Activated CD4-positive, alpha-beta T cell treated with anti-CD3 and anti-CD28 coated beads for 1 hour (primary cell): ENCODE measurements at places on chromosomes 1 and 21.

DNA sequence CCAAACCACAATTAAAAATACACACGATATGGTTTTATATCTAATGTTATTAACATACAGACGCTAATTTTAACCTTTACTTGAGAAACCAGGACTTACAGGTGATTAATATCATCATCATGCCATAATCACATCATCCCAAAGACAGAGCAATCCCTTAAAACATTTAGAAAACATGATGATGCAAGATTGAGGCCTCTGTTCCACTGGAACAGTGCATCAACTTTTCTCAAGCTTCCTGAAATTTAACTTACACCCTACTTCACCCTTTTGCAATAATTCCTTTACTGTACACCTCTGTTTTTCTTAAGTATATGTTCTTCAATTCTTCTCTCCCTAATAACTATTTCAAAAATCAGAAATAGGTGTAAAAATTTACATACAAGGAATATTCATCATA lies 38.1 kb downstream of the KDM5B start:
- no peak for DNase-seq

- DNase-seq: no peak
Measured at GRCh38 chr1:111880881-111881837, 108.3 kb downstream of the KCND3 start.

DNA sequence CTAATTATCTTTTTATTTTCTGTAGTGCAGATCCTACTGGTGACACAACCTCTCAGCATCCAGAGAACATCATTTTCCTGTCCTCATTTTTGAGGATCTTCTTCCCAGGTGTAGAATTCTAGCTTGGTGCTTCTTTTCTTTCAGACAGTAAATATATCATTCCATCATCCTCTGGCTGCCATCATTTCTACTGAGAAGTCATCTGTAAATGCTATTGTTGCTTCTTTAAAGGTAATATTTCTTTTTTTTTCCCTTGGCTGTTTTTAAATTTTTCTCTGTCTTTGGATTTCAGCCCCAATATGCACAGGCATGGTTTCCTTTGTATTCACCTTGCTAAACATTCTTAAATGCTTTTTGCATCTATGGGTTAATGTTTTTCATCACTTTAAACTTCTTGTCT lies 3.3 kb upstream of the KRTAP10-9 start:
- DNase-seq: no peak

DNA sequence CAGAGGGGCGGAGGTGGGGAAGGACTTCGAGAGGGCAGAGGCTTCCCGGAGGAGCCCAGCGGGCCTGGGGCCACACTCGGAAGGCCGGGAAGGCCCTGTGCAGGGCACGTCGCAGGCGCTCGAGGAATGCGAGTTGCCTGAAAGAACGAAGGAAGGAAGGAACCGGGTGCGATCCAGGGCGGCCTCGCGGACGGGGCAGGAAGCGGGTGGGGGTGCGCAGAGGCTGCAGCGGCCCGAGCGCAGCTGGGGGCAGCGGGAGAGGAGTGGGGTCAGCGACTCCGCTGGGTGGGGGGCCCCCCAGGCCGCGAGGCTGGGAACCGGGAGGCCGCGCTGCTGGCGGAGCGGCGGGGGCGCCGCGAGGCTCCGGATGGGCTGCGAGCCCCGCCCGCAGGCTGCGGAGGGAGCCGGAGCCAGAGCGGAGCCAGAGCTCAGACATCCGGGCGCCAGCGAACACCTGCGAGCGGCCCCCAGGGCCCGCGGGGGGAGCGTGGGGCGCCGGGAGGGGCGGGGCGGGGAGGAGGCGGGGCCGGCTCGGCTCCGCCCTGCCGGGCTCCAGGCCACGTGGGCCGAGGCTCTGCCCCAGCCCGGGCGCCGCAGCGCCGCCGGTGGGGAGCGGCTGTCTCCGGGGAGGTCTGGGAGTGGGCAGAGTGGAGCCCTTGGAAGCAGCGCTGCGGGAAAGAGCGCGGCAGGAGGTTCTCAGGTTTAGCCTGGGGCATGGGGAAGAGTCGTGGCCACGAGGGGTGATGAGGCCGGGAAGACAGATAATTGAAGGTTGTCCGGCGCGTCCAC lies 4.6 kb downstream of the ID3 start:
- DNase-seq: peak; percentile 80

GRCh38 chr1:208131621-208132286 lies 112.4 kb downstream of the PLXNA2 start:
- no peak for DNase-seq

GRCh38 chr1:186149591-186149990 lies 225.5 kb downstream of the TPR start:
- DNase-seq: no peak

- no peak for DNase-seq
Measured at GRCh38 chr1:230069796-230070195, 2.8 kb downstream of the GALNT2 start.

GRCh38 chr21:37765221-37765900 lies 150.9 kb downstream of the KCNJ6 start:
- DNase-seq: no peak

DNA sequence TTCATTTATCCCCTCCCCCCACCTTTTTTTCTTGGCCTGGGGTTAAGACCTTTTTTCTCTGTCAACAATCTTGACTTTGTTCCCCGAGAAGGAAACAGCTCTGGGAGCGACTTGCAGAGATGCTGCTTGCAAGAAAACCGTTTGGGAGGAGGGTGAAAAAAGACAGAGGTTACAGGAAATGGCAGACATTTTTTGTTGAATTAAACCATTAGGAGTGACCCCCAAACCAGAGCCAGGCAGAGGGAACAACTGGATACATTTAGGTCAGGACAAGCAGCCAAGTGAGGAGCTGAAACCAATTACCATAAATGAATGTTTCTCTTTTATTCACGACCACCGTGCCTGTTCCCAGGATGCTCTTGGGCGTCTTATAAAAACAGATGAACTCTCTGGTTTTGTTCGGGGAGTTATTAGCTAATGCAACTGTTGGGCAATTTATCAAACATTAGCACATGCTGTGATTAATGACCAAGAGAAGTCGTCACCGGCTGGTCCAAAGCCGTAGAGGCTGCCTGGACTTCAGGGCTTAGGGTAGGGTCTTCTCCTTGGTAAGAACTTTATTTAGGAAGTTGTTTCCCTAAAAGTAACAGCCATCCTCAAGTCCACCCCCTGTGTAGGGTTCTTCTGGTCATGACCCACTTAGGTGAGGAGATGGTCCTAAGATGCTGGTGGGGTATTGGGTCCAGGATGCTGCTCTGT lies 141.0 kb downstream of the FOXD2 start:
- no peak for DNase-seq

DNA sequence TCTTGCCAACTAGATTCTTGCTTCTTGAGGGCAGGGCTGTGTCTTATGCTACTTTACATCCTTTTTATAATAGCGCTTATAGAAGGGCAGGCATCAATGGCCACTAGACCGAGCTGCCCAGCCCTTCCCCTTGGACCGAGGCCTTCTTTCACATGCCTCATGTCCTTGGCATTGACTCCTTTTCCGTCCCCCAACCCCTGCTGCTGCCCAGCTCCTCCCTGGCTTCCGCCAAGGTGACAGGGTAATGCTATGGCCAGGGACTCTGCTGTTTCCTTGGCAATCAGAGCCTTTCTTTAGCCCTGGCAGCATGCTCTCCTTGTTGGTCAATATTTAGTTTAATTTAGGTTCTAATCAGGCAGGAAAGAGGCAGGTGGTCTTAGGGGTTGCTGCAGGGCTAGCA lies 48.2 kb downstream of the DDX20 start:
- no peak for DNase-seq

DNA sequence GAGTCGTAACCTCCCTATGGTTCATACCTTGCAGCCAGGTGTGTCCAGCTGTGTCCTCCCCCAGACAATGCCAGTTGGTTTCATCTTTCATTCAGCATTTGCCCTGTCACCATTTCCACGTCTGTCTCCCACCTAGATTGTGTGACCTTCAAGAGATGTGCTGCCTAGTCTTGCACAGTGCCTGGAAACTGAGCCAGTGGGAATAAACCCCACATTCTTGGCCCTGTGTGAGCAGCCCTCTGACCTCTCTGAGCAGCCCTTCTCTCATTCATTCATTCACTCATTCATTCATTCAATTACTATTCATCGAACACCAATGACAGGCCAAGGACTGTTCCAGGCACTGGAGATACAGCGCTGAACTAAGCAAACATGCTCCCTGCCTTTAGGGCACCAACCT lies 115.7 kb downstream of the GRIK3 start:
- DNase-seq: no peak

GRCh38 chr21:44539046-44539445 lies 949 bp downstream of the KRTAP10-1 start:
- DNase-seq: no peak

DNA sequence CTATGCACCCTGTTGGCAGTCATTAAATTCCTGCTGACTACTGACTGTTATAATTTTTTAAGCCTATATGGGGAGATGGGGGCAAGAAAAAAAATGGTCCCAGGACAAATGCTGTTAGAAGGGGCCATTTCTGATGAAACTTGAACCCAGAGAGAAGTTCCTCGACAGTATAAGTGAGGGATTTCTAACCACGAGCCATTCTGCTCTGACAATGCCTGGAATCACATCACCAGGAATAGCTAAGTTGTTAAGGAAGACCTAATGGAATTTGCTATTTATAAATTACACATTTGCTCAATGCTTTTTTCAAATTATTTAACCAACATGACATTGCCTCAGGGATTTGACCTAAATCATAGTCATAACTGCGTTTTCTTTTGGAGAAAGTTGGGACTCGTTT lies 55.2 kb downstream of the LHX9 start:
- DNase-seq: no peak

GRCh38 chr1:11746795-11747487 lies 11.0 kb downstream of the AGTRAP start:
- no peak for DNase-seq

DNA sequence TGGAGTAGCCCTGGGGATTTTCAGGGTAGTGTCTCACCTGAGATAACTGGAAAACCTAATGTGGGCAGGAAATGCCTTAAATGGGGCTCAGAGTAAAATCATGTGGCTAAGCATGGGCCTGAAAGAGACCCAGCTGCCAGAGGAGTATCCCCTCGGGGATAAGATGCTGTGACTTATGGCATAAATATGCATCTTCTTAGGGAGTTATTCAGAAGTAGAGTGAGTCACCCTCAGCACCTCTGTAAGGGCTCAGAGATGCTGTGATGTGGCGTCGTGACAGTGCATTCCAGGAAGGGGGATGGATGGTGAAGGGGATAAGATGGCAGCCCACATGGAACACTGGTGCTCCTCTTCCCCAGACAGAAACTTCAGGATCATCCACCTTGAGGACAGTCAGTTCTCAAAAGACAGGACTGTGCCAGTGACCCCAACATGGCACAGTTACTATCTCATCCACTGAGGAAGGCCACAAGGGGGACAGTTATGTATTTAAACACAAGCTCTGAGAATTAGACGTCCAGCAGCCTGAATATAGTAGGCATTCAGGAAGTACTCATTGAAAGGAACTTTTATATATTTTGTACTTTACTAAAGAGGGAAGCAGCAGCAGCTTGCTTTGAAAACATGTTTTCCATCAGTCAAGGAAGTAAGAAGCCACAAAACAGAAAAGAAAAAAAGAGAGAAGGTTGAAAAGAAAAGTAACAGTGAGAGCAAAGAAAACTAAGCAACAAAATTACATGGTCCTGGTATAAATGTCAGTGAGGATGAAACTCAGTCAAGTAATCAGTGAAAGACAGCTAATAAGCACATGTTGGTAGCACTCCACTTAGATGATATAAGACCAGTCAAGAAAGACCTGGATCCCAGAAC lies 8.3 kb downstream of the IL24 start:
- DNase-seq: no peak

GRCh38 chr1:229784834-229785233 lies 158.8 kb downstream of the URB2 start:
- DNase-seq: no peak

GRCh38 chr21:45763074-45763473 lies 119.5 kb downstream of the PCBP3 start:
- DNase-seq: no peak

GRCh38 chr1:40132383-40133311 lies 28.5 kb upstream of the RLF start:
- DNase-seq: no peak
